ENCODE measurements at places on chromosomes 4 and X.

DNA sequence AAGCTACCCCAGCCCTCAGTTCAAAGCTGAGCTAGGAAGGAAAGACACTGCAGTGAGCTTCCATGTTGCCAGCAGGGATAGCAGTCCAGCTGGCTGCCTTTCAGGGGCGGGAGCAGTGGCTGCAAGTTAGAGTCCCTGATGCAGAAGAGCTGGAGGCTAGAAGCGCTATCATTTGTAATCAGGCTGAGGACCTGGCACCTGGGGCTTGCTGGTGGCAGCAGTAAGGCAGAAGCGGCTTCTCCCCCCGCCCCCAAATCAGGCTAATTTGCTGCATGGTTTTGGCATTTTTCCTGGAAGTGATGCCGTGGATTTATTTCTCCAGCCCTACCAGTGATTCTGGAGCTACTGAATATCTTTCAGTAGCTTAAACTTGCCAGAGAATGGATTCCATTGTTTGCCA is 203.3 kb downstream of the CLCN4 start:
- no peak for DNase-seq

DNA sequence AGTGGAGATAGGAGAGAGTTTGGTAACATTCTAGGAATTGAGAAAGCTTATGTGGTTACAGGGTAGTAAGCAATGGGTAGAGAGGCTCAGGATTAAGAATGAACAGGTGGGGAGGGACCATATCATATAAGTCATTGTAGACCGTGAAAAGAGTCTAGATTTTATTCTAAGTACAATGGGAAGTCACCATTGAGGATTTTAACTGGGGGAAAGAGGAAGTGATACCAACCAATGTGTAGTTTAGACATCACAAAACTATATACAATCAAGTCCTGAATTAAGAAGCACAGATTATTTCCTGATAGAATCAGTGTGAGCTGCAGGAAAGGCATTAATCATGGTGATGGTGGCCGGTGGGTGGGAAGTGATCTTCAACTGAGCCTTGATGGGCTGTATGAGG is 178.3 kb upstream of the ZIC3 start:
- no peak for DNase-seq

- no peak for DNase-seq
These were observed 1163.2 kb downstream of the PCDH18 start for GRCh38 chr4:136369073-136369472.

DNA sequence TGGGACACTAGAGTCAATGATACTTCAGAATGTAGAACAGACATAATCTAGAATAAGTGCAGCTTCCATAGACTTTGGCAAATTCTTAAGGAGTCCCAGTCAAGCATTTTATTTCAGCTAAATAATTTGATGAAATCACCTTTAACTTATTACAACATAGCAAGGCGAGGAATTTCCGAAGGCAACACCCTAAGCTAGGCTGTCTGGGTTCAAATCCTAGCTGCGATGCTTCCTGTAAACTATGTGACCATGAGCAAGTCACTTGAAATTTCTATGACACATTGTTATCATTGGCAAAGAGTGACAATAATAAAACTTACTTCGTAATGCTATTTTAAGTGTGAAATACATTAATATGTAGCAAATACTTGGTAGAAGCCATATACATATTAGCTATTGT is 679.1 kb downstream of the DMD start:
- no peak for DNase-seq

GRCh38 chr4:54723820-54724219 is 66.1 kb downstream of the KIT start:
- no peak for DNase-seq

DNA sequence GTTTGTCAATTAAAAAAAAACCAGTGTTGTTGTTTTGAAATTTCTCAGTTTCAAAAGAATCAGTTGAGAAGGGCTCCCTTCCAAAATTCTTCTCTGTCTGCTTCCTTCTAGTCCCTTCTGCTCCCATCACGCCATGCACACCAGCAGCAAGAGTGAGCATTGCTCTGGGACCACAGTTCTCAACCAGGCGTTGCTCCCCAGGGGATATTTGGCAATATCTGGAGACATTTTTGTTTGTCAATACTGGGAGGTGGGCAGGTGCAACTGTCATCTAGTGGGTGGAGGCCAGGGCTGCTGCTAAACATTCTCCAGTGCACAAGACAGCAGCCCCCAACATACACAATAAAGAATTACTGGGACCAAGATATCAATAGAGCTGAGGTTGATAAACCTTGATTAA is 74.8 kb upstream of the EGFL6 start:
- no peak for DNase-seq

GRCh38 chr4:8913121-8913857 is 41.6 kb upstream of the HMX1 start:
- no peak for DNase-seq

GRCh38 chr4:82775243-82775642 is 23.4 kb downstream of the SCD5 start:
- no peak for DNase-seq

DNA sequence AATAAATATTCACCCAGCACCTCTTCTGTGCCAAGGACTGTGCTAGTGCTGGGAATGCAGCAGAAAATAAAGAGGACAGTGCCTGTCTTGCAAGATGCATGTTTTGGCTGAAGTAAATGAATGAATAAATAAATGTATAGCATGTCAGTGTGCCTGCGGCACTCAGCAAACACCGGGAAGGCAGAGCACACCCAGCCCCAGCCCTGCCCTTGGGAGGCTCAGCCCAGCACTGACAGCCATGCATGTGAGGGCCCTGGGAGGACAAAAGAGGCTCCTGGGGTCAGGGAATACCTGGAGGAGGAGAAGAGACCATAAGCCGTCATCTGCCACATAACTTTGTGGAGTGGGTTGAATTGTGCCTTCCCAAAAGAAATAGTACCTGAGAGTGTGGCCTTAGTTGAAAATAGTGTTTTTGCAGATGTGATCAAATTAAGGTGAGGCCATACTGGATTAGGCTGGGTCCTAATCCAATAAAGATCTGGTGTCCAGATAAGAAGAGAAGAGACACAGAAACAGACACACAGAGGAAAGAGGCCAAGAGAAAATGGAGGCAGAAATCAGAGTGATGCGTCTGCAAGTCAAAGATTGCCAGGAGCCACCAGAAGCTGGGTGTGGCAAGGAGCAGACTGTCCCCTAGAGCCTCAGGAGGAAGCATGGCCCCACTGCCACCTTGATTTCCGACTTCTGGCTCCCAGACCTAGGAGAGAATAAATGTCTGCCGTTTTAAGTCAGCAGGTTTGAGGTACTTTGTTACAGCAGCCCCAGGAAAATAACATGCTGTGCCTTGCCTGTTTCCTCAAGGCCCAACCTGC is 16.3 kb downstream of the C4orf50 start:
- DNase-seq = no peak
